ENCODE measurements at places on chromosomes 13 and 19. TPM values are rescaled to one million over a fixed set of nuclear protein-coding genes. Genes with fewer than 3 reads are reported as not detected.

DNA sequence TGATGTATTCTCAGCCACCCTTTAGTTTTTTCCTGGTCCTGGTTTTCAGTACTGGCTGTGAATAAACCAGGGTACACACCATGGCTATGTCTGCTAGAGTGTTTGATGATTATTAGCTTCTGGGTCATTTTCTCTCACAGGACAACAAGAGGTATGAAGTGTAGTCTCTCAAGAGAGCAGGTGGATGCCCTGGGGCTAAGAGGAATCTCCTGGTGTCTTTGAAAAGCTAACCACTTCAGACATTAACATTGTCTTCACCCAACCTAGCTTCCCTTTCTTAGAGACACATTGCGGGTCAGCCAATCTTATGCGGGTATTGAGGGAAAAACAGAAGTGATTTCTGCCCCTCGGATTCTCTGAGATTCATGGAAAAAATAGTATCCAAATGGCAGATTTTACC lies 1.6 kb downstream of the ZNF730 start:
- no peak for DNase-seq

DNA sequence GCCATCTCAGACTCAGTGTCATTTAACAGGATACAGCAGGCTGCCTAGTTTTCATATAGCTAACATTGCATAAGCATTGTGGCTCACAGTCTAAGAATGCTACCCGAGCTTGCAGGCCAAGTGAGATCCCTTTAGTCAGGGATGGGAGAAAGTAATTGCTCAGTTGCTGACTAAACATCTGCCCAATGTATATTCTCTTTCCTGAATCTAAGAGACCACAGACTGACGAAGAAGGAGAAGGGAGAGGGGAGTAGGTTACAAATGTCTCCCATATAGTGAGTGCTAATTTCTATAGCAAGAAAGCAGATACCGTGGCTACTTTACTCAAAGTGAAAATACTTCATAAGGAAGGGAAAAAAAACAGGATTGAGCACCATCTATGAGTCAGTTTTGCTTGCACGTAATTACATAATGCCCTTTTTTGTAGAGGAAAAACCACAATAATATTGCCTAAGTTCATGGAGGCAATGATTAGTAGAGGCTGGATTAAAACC lies 453.9 kb downstream of the COG6 start:
- no peak for DNase-seq

GRCh38 chr13:19155321-19155861 lies 26.2 kb downstream of the TUBA3C start:
- no peak for DNase-seq

DNA sequence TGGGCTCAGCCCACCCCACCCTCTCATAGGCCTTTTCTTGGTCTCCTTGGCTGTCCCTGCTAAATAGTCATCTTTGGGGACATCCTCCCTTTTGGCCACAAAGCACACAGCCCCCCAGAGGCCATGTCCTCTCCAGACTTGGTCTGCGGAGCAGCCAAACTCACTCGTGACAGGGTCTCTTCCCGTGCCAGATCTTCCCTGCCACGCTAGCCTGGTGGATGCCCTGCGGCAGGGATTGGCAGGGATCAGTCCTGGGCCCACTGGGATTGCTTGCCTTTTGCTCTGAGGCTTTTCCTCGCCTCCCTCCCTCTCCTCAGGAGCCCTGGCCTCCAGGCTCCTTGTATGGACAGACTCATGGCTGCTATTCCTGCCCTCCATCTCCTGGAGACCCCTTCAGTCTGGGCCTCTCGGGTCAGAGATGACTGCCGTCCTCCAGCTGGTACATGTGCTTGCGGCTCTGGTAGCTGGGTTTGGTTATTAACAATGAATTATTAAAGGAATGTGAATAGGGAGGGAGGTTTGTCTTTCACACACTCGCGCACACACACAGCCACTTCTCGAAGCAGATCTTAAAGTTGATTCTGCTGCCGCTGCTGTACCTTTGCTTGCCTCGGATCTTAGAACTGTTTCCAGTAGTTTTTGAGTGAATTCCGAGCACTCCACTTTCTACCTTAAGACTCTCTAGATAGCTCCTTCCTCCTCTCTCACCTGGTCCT lies 45.1 kb downstream of the NFIX start:
- DNase-seq, result no peak

- peak; percentile 32 for DNase-seq
These were observed 2.1 kb downstream of the ZNF575 start for GRCh38 chr19:43534816-43535761.

DNA sequence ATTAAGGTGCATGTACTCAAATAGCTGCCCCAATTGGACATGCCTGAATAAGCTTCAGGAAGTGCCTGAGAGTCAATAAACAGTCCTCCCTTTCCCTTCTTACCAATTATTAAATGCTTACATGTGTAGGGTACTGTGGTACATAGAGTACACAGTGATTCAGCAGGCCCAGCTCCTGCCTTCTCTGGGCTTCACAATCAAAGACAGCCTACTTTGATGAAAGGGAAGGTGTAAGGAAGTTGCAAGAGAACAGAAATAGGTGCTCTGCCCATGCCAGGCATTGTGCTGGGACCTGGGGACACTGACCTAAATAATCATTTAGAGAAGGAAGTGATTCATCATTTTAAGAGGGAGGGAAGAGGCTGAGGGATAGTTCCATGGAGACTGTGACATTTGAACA lies 17.2 kb downstream of the FRY start:
- no peak for DNase-seq

GRCh38 chr13:51800486-51800885 lies 3.5 kb downstream of the DHRS12 start:
- no peak for DNase-seq

DNA sequence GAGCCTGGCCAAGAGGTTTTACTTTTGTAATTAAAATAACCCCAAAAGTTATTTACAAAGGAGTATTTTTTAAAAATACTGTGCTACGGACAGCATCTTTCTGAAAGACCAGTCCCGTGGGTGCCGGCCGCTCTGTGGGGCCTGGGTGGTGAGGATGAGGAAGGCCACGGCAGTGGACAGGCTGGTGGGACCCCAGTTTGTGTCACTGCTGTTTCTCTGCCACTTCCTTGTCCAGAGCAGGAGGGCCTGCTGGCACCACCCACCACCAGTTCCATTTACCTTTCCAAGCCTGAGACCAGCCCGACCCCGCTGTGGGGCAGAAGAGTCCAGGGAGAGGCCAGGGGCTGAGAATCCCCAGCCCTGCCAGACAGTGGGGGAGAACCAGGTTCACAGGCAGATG lies 23.8 kb downstream of the ELAVL1 start:
- DNase-seq, result no peak

PCDH17 gene
- 21.1 TPM for total RNA-seq

EDDM13 gene
- not detected for total RNA-seq

ANGPTL4 gene
- total RNA-seq, result 0.94 TPM
